ENCODE measurements at places on chromosomes 13 and 19.

- DNase-seq: no peak
Measured at GRCh38 chr13:36571444-36571843, 102.4 kb upstream of the SERTM1 start.

DNA sequence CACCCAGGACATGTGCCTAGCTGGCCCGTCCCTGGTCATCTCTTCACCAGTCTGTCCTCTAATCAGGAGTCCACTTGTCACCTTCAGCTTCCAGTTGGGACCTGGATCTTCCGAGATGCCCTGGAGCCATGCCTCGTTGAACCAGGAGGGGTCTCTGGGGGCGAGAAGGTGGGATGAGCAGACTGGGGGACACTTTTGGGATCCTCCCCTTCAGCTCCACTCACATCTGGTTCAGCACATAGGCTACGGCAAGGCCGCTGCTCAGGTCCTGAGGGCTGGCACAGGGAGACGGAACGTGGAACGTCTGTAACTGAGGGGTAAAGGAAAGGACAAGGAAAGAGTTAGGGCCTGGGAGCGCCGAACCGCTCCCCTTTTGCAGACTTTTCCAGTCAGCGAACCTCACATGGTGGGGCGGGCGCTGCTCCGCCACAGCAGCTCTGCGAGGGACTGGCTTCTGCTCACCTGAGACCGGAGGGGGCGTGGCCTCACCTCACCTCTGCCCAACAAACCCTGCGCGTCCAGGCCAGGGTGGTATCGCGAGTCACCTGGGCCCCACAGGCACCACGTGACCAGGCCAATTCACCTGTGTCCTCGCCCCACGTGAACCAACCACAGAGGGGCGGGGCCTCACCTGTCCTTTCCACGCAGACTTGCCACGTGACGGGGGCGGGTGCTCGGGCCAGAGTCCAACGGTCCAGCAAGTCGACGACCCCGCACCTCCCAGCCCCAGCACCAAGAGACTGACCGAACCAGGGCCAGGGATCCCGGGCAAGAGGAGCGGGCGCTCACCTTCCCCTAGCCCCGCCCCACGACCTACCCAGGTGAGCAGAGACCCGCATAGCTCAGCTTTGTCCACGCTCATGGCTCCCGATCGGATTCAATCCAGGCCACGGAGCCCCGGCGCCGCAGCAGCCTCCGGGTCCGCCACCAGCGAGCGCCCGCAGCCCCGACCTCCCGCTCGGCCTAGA, at the start of gene HOOK2:
Gene HOOK2 (minus strand): TSS at position 965 of the 968 bp plus-strand sequence. CDS start 103 bp downstream, at position 862.
- no peak for DNase-seq

GRCh38 chr19:28687296-28687695, 525.7 kb downstream of the UQCRFS1 start:
- no peak for DNase-seq

- DNase-seq: no peak
Measured at GRCh38 chr19:42247640-42248199, 5.3 kb upstream of the GSK3A start.

GRCh38 chr13:33262062-33262487, 23.5 kb downstream of the STARD13 start:
- no peak for DNase-seq

DNA sequence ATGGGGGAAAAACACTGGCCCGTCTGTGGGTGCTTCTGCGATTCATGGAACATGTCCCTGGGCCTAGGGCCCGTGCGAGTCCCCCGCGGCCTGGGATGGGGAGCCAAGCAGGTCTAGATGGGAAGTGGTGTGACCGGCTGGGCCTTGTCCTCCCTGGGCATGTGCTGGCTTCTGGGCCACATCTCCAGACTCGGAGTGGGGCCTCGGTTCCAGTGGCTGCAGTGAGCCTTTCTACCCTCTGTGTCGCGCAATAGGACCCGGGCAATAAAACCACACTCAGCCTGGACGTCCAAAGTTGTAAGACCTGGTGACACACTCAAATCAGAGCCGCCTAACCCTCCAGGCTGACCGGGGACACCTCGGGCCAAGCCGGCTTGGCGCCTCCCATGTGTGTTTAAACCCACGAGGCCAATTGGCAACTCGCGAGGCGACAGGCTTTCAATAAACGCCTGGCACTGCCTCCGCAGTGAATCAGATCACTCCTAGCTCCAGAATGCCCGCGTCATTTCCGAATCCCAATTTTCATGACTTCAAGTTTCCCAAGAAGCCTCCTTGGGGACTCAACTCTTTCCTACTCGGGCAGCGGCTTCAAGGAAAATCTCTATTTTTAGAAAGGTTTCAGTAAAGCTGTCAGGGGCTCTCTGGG, 57.3 kb downstream of the KLF2 start:
- peak; percentile 91 for DNase-seq

GRCh38 chr19:3778899-3779723, 7.1 kb downstream of the MATK start:
- DNase-seq: no peak

- peak; percentile 13 for DNase-seq
Measured at GRCh38 chr19:5560156-5560555, 7.6 kb downstream of the TINCR start.

GRCh38 chr13:75847588-75847987, 211.5 kb downstream of the LMO7 start:
- no peak for DNase-seq

DNA sequence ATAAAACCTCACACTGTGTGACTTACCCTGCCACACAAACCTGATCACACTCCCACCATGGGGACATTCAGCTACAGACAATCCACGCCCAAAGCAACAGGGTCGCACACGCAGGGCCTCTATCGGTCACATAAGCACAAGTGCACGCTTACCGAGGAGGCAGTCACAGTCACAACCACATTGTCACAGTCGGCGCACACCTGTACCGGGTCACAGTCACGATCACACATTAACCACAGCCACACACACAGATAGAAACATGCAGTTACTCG, 579 bp downstream of the ZNF566 start:
- no peak for DNase-seq

GRCh38 chr19:45629704-45630103, 9.5 kb downstream of the EML2 start:
- no peak for DNase-seq

DNA sequence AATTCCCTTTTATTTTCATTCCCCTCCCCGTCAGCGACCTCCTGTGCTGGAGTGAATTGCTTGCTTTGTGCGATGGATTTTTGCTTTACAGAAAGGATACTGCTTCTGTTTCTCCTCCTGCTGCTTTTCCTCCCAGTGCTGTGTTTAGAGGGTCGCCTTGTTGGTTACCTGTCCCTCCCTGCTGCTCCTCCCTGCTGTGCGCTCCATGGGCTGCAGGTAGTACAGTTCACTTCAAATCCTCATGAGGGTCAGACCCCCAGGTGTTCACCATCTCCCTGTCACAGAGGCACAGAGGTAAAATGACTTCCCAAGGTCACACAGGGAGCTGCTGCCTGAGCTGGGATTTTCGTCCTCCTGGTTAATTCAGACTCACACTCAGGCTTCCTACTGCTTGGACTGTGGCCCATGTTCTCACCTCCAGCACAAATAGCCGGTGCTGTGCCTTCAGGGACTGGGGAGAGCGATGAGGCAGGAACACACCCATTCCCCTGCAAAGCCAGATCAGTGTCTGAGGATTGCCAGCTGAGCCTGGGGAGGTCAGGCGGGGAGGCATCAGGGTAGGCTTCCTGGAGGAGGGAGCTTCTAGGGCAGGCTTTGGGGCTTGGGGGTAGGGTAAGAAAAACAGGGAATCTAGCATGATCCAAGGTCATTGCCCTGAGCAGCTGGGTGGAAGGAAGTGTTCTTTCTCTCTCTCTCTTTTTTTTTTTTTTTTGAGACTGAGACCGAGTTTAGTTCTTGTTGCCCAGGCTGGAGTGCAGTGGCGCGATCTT, 14.4 kb downstream of the BICRA start:
- peak; percentile 59 for DNase-seq

- peak; percentile 80 for DNase-seq
Measured at GRCh38 chr19:34985249-34986022, 14.7 kb upstream of the GRAMD1A start.

- DNase-seq: no peak
Measured at GRCh38 chr19:38304352-38304865, 358 bp downstream of the C19orf33 start.

- no peak for DNase-seq
Measured at GRCh38 chr13:112592647-112593046, 4.7 kb upstream of the TUBGCP3 start.

DNA sequence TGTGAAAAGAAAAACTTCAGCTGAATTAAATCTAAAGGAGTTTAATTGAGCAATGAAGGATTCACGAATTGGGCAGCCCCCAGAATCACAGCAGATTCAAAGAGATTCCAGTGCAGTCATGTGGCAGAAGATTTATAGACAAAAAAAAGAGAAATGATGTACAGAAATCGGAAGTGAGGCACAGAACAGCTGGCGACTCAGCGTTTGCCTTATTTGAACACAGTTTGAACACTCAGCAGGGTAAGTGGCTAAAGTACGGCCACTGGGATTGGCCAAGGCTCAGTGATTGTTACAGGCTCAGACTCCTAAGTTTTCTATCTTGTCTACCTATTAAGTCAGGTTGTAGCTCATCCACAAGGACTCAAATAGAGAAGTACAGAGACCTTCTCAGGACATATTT, 11.6 kb upstream of the CFAP97D2 start:
- DNase-seq: no peak

GRCh38 chr13:38002606-38003005, 133.0 kb upstream of the TRPC4 start:
- no peak for DNase-seq

DNA sequence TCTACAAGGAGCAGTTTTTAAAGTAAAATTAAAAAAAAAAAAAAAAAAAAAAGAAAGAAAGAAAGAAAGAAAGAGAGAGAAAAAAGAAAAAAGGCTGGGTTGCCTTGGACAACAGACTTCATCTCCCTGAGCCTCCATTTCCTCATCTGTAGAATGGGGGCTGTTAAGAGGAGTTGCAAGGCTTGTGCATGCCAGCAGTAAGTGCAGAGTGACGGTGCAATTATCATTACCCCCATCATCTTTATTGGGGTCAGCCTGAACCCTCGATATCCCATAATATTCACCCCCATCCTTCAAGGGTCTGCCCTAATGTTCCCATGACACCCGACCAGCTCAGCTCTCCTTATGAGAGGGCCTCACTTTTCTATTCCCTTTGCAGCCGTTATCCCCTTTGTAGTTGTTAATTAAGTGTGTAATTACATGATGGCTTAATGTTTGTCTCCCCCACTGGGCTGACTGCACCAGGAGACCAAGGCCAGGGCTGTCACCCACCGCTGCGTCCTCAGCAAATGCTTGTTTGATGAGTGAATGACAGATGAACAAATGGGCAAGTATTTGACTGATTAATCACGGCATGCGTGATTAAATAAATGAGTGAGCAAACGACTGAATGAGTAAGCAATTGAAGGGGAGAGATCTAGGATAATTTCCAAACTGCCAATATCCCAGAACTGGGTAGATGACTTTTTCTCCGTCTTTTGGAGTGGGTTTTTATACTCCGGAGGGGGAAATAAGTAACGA, 10.1 kb downstream of the FOSB start:
- no peak for DNase-seq

DNA sequence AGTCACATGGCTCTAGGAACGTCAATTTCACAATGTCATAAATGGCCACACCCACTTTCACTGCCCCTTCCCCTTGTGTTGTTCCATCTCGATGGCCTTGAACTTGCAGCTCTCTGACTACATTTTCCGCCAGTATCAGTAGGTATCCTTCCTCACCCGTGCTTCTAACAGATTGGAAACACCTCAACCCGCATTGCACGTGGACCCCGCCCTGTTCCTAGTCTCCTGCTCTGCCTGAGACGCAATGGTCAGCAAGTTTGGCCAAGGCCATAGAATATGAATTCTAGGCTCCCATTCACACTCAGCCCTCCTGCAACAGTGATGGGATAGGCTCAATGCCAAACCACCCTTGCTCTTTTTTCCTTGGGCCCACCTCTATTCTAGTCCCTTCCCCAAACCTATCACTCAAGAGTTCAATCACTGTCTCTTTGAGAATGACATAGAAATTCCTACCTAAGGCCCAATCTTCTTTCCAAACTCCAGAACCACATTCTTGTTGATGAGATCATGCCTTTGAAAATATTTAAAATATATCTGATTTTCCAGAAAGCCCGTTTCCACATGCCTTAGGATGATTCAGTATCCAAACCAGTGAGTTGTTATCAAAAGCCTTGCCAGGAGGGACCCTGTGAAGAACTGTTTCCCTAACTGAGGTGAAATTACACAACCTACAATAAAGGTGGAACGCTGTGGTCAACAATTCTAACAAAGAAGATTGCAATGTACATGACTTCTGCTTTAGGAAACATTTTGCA, 334.6 kb downstream of the MYO16 start:
- DNase-seq: no peak

DNA sequence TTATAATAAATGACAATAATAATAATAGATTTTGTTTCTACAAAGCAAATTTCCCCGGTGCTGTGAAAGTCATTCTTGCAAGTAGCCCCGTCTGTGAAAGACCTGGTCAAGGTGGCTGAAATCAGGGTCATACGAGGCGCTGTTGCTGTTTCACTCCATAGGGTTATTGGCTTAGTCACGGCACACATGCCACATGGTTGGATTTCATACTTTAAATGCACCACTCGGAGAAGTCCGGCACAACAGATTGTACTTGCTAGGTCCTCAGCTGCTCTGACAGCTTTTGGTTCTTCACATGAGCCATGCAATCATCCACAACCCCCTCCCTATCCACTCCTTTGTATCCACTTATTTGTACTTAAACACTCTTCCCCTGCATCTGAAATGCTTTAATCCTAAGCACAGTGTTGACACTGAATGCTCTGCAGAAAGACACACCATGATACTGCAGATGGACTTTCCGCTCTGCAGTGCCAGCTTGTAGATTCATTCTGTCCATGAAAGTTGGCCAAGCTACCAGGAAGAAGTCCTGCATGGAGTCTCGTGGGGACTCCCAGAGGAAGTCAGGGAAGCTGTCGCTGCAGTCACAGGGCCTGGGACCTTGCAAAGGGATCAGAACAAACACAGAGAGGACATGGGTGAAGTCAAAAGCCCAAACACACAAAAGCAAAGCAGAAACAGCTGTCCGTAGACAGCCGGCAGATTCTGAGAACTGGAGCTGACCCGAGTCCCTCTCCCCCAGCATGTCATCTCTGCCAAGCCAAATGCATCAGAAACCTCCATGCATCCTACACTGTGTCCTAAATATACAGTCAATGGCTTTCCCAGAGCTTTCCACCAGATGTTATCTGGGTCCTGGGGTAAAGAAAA, 124.6 kb downstream of the COL4A2 start:
- DNase-seq: peak; percentile 42

- DNase-seq: no peak
Measured at GRCh38 chr13:83352391-83352790, 529.9 kb downstream of the SLITRK1 start.

DNA sequence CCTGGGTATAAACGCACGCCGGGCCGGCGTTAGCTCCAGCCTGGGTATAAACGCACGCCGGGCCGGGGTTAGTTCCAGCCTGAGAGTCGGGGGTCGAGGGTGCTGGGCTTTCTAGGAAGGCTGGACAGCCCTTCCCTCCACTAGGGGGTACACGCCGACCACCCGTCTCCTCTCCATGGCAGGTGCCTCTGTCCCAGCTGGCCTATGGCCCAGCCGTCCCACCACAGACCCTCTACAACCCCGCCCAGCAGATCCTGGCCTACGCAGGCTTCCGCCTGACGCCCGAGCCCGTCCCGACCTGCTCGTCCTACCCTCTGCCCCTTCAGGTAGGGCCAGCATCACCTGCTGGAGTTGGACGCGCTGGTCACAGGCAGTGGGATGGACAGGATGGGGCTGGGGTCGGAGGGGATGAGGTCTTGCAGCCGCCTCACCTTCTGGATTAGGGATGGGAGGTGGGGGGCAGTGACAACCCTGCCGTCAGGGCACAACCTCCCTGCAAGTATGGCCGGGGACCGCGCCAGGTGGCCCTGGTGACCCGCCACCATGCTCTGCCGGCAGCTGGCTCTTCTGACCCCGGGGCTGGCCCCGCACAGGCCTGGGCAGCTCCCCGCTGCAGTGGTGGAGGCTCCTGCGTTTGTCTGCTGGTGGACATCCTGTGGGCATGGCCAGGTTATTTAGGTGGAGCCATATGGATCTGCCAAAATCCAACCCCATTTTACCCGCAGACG, 45.8 kb downstream of the TMEM255B start:
- DNase-seq: peak; percentile 37

All from Right ventricle myocardium superior (tissue), 1 donor.